Stimulated activated CD4-positive, alpha-beta T cell treated with anti-CD3 and anti-CD28 coated beads, TNF-alpha, amount 100 ng/mL, for 4 hours (primary cell): ENCODE measurements at places on chromosomes 7 and 10.
A peak's percentile ranks its signal among the peaks of the same experiment; 100 is the strongest.

DNA sequence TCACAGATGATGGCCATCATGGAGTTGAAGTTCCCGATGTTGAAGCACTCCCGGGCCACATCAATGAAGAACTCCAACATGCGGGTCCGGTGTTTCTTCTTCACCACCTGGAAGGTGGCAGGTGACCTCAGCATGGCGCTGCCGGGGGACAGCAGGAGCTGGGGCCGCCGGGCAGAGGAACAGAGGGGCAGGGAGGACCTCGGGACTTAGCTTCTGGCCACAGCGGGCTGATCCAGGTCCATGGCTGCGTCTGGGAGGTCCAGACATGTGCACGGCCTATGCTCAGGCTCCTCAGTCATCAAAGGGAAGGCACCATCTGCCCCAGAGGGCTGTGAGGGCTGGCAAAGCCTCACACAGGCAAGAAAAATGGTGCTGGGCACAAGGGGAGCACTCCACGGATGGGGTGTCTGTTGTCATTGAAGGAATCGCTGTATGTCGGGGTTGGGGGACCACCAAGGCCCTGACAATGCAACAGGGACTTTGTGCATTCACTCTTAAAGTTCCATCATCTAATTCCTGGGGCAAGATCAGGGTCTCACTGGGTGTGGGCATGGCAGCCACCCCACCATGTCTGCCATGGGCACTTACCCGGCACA is 60.9 kb downstream of the CSGALNACT2 start:
- DNase-seq: no peak

DNA sequence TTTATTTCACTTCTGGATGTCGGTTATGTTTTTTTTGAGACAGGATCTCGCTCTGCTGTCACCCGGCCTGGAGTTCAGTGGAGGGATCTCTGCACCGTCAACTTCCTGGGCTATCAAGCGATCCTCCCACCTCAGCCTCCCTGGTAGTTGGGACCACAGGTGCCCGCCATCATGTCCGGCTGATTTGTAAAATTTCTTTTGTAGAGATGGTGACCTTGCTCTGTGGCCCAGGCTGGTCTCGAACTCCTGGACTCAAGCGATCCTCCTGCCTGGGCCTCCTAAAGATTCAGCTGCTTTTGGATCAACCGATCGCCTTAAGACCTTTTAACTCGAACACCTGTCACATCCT is 606 bp upstream of the RABGEF1 start:
- DNase-seq: no peak

DNA sequence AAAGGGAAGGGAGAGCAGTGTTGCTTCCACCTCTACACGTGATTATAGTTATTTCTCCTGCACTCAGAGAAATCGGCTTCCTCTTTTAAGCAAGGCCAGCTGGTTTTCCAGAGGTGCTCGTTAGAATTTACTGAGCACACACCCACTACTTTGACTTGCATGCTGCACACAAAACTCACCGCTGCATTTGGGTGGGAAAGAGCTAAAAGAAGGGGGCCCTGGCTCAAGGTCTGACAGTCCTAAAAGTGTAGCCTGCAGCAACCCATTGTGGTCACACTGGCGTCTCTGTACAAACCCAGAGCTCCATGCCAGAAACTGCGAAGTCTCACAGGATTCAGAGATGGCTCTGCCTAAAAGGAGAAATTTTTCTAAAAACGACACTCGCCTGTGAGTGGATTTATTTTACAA is 133.7 kb downstream of the SLC25A13 start:
- DNase-seq: no peak

- no peak for DNase-seq
Observed at GRCh38 chr7:134660242-134660785, 13.7 kb downstream of the BPGM start.

GRCh38 chr10:287026-287709 is 151.9 kb downstream of the ZMYND11 start:
- no peak for DNase-seq

- DNase-seq: no peak
Observed at GRCh38 chr10:4316161-4316810, 509.7 kb upstream of the AKR1E2 start.

GRCh38 chr10:98589007-98589406 is 142.3 kb upstream of the HPS1 start:
- DNase-seq: no peak

GRCh38 chr10:133276435-133277201 is at the start of gene ADAM8:
TSS of gene ADAM8 (minus strand) at chr10:133276868. CDS start at chr10:133276817, 51 bp downstream.
- DNase-seq: peak; percentile 53

DNA sequence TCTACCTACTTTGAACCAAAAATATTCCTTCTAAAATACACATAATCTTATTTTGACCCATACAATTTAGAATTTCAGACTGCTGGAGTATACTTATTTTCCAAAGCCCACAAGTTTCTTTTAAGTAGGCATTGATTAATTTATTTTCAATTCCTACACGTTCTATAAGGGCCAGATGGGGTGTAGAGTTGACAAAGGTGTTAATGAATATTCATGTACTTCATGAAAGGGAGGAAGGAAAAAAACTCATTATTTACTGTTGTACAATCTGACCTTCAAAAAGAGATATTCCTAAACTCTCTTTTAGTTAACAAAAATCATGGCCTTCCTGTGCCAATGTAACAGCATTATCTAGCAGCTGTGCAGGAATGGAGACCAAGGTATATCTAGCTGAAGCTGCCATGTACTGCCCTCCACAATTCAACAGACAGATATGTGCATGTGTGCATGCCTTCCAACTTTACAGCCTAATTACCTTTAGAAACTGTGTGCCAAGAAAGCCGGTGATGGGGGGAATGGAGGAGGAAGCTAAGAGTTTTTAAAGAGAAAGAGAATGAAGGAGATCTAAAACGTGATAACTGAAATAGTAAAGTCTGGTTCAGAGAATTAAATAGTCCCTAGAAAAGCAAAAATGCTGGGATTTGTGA is 108.9 kb downstream of the UPF2 start:
- no peak for DNase-seq

DNA sequence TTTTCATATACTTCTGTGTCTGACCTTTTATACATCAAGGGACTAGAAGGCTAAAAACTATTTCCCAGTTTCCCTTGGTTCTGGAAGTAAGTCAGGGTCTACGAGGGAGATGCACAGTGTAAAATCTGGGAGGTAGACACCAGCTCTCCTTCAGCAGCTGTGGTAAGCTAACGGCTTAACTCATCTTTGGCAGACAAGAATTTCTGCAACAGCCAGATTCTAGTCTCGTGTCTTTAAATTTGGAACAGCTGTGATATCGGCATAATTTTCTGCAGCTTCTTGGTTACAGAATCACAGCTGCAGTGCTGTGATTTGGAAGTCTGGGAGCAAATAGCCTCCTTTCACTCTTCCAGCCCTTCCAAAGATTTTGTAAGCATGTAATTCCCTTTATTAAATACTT is 37.4 kb upstream of the ABCB4 start:
- DNase-seq: no peak

- no peak for DNase-seq
Observed at GRCh38 chr7:109893231-109893630, 1197.7 kb upstream of the LRRN3 start.

GRCh38 chr7:141568227-141568626 is 17.0 kb downstream of the AGK start:
- DNase-seq: no peak

- no peak for DNase-seq
Observed at GRCh38 chr10:10730471-10731043, 287.1 kb upstream of the CELF2 start.

DNA sequence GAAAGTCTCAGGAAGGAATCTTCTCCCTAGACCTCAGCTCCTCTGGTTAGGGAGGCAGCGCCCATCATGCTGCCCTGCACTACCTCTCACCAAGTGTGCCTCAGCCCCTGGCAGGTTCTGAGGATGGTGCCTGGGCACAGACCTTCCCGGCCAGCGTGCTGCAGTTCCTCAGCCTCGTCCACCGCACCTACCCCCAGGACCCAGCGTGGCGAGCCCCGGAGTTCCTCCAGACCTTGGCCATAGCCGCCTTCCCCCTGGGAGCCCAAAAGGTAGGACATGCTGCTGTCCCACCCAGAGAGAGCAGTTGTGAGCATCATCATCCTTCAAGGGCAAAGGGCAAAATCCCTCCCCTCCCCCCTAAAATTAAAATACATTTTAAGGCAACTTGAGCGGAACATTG is 122.5 kb downstream of the LRRC18 start:
- DNase-seq: no peak

DNA sequence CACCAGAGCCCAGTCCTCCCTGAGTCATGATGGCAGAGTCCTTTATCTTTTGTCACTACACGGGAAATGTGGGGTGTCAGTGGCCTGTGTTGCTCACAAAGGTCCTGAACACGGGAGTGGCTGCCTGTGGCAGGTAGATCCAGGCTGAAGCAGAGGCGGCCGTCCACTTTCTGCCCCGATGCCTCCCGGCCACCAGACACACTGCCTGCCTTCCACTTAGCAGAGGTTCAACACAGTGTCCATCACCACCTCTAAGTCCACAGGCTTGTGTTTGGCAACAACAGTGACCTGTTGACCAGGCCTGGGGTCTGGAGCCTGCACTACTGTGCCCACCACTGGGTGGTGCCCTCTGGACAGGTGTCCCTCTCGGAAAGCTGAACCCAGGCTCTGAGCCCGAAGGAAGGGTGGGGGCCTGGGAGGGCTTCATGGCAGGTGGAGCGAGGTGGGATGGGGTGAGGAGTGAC is 49.9 kb upstream of the CAMK2B start:
- no peak for DNase-seq

GRCh38 chr7:125173571-125173970 is 243.9 kb upstream of the POT1 start:
- DNase-seq: no peak

- no peak for DNase-seq
Observed at GRCh38 chr7:37354656-37355131, 94.0 kb downstream of the ELMO1 start.

DNA sequence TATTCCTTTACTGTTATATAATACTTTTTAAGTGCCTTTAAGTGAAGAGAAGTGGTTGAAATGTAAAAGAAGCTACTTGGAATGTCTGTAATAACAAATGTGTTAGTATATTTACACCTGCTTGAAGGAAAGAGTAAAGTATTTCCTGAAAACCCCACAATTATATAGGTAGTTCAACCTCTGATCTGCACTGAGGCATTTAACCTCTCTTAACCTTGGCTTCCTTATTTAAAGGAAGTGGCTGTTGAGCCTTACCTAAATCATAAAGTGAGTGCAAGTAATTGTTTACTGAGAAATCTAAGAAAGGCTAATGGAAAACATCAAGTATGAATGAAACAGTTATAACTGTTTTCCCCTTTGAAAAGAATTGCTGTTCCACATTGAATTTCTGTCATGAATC is 294.5 kb downstream of the ADK start:
- DNase-seq: no peak

- no peak for DNase-seq
Observed at GRCh38 chr10:44460416-44460815, 75.5 kb upstream of the CXCL12 start.
